ENCODE measurements at places on chromosomes 4 and X.

GRCh38 chr4:152399246-152399645, 136.6 kb downstream of the FBXW7 start:
- no peak for DNase-seq

GRCh38 chrX:53682885-53683555, 3.5 kb downstream of the HUWE1 start:
- no peak for DNase-seq

DNA sequence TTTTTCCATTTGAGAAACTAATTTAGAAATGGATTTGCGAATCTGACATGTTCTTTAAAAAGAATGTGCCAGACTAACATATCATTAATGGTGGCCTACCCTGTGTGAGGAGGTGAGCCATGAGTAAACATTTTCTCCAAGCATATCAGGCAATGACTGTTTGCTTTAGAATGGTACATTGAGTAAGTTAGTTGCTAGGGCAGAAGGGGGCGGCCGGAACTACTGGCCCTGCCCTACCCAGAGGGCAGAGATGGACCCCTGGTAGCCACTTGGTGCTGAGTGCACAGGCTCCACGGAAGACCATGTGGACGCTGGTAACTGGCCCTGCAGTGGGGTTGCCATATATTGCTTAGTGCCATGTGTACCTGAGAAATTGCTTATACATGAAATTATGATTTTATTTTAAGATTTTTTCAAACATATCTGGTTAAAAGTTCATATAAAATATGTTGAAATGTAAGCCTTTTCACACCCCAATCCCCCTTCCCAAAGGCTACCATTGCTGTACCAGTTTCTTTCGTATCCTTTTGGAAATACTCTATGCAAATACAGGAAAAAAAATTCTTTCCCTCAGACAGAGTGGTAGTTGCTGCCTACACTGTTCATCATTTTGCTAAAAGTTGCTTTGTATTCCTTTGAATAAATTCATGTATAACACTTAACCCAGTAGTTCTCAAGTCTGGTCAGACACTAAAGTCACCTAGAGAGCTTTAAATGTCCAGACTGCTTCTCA, 8.8 kb downstream of the FNIP2 start:
- DNase-seq: no peak

GRCh38 chr4:118736900-118737299, 51.7 kb downstream of the METTL14 start:
- DNase-seq: no peak

GRCh38 chr4:163988391-163988790, 493.9 kb downstream of the TMA16 start:
- no peak for DNase-seq

GRCh38 chr4:83217721-83218522, 66.7 kb downstream of the COQ2 start:
- DNase-seq: no peak

DNA sequence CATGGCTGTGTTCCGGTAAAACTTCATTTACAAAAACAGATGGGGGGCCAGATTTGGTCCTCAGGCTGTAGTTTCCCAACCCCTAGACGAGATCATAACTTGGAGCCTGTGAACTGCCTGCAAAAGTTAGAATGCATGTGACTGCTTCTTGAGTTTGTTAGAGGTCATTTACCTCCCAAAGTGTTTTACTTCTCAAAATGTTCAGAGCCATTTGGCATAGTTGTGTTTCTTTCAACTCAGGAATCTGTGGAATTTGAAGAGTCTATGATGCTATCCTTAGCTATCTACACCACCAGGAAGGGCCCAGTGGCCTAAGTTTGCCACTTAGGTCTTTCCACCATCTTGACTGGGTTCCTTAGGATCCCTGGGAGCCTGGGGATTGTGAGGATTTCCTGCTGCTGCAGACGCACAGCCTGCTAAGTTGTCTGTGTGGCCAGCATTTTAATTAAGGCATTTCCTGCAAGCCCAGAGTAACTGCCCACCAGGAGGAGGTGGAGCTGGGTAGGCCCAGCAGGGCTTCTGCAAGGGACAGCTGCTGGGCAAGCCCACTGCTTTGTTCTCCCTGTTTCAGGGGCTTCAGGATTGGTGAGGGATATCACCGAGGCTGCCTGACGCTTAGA, 53.1 kb downstream of the CCNI start:
- no peak for DNase-seq

DNA sequence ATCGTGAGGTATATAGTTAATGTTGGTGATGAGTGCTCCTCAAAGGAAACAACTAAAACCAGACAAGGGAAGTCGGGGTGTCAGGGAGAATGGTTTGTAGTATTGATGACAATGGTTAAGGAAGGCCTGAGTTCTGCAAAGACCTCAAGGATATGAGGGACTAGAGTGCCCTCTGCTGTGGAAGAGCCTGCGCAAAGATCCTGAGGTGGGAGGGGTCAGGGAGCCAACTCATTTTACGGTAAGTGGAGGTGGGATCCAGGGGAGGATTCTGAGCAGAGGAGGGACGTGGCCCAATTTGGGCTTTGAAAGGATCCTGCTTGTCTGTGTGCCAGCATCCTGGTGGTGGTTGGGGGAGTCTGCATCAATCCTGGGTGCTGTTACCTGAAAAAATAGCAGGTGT, 11.3 kb downstream of the UBA1 start:
- no peak for DNase-seq

GRCh38 chr4:88108747-88109122, 49.7 kb downstream of the ABCG2 start:
- no peak for DNase-seq

DNA sequence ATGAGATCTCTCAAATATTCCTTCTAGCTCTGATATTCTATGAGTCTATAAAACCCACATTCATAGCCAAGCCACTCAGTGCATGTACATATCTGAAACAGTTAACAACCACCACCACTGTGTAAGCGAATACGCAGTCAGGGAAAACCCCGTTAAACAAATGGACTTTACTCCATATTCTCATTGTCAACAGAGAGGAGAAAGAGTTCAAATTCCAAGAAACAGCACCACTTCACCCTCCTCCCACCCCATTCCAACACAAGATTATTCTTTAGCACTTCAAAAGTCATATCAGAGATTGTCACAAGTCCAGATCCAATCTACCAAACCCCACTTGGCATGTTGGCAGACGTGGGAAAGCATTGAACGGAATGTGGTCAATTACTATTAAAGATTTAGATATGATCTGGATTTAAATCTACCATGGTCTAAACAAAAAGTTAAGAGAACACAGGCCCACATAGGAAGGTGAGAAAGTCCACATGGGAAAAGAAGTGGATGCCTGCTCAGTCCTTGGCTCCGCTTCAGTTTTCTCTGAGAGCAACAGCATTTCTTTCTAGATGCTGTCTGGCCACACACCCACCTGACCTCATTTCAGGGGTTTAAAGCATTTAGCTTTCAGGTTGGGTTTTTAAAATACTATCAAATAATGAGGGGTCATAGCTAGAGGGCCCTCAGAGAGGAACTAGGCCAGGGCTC, 39.8 kb upstream of the KLHL13 start:
- DNase-seq: no peak

DNA sequence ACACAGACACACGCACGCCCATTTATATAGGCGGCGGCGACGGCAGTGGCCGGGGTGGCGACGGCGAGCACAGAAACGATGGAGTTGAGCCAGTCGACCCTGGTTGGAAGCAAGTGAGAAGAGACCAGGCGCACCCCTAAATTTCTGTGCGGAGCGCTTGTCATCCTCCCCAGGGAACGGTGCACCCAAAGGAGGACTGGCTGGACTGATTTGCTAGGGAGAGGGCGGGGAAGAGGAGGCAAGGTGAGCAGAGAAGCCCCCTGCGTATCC, 302 bp downstream of the NHS start:
- no peak for DNase-seq

- no peak for DNase-seq
Observed at GRCh38 chrX:31228909-31229308, 157.1 kb upstream of the FTHL17 start.

DNA sequence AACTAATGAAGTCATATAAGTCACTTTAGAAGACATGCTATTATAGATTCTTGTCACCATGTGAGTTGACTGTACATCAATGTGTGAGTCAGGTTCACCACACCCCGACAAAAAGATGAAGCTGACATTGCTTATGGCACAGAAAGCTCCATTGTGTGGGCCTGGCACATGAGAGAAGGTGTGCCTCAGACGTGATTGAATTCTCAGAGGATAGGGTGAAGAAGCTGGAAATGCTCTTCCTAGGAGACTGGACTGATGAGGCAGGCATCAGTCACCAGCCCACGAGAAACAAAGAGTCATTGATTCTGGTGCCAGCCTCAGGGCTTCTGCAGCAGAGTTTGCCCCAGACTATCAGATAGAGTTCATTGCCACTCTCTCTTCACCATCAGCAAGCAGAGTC, 35.9 kb upstream of the LRAT start:
- no peak for DNase-seq

- no peak for DNase-seq
Observed at GRCh38 chr4:66475596-66475995, 805.3 kb upstream of the EPHA5 start.

DNA sequence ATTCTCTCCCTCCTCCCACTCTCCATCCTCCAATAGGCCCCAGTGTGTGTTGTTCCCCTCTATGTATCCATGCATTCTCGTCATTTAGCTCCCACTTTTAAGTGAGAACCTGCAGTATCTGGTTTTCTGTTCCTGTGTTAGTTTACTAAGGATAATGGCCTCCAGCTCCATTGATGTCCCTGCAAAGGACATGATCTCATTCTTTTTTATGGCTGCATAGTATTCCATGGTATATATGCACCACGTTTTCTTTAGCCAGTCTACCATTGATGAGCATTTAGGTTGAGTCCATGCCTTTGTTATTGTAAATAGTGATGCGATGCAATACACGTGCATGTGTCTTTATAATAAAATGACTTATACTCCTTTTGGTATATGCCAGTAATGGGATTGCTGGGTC, 100.3 kb upstream of the USP9X start:
- no peak for DNase-seq

DNA sequence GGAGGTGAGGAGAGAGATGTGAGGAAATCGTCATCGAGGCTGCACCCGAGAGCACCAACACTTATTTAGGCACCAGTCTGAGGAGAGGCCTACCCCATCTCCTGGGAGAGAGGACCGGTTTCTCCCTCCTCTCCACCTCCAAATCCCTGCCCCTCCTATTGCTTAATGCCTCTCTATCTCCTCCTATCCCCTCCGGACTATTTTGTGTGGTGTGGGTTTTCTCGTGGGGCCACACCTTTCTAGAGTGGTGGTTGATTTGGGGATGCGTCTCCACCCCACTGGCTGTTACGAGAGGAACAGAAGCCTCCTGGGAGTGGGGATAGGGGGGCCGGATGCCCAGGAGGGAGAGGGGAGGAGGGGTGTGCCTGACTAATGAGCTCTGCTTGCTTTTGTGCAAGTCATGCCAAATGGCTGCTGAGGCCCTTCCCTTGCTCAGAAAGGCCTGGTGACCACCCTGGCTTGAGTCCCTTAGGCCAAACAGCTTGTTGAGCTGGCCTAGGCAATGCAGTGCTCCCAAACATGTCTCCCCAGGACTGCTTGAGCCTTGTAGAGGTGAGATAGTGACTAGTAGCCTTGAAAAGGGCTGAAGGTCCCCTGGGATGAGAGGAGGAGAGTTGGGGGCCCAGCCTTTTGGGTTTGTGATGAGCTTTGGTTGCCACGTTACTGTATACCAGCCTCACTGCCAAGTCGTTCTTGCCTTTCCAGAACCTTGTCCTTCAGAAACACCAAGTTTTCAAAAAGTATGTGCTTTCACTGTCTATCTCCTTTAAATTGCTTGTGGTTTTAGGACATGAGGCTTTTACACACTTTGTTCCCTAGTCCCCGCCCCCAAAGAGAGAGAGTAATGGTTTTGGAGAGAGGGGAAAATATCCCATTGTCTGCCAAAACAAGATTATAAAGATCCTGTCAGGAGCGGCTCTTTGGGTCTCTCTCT, 1.2 kb downstream of the MSN start:
- DNase-seq: no peak

DNA sequence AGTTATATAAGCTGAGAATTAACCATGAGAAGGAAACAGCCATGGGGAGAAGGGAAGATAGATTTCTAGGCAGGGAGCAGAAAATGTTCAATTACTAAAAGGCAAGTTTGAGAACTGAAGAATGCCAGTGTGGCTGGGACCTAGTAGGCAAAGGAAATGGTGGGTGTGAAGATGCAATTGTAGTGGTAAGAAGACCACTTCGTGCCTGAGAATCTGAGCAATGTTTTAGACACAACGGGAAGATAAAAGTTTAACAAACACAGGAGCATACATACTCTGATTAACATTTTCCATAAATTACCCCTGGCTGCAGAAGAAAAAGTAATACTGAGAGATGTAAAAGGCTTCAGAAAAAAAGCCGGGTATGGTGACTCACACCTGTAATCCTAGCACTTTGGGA, 18.1 kb upstream of the MMRN1 start:
- DNase-seq: no peak

DNA sequence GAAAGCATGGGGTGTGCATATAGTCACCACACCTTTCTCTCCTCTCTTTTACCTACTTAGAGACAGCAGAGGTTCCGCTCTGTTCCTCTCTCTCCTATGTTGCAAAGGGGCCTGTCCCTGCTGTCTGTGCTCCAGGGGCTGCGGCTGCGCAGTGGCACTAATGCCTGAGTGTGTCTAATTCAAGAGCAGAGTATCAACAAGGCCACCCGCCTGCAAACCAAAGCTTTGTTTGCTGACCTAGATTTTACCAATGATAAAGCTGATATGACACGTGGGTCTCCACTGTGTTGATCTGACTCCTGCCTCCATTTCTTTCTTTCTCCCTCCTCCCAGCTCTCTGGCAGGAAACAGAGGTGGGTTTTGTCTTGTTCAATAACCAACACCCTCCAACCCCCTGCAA, 74.9 kb downstream of the NSG1 start:
- no peak for DNase-seq

GRCh38 chr4:66609014-66609413, 936.3 kb downstream of the CENPC start:
- no peak for DNase-seq

DNA sequence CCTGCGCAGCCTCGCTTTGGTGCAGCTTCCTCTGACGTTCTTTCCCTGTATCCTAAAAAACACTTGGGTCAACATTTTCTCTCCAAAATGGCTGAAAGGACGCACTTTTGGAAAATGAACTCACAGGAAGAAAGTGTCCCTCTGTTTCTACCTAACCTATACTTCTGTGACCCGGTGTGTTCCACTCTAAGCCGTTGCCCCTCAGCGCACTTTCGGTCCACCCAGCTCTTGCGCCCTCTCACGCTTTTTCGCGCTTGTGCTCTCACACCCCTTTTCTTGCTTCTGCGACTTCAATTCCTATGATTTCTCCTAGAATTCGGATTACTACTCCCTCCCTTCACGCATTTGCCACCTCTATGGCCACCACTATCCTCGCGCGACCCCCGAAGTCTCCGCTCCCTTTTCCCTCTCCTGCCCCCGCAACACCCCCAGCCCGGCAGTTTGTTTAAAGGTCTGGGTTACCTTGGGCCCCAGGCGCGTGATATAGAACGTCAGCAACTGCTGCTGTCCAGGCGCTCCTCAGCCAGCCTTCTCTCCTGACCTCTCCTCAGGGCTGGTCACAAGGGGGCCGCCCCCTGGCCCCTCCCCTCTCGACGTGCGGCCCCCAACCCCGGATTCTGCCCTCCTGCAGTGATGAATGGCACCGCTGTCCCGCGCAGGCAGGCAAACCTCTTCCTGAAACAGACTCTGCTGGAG, at the start of gene USP51:
Gene USP51, minus strand, starts transcription at position 535 of the 696 bp plus-strand sequence. CDS start 909 bp downstream, outside the sequence.
- DNase-seq: peak; percentile 63

All from pancreas (tissue), 10 donors.